ENCODE measurements at places on chromosomes 3 and 15.

GRCh38 chr3:140406655-140407054, 271.2 kb upstream of the TRIM42 start:
- no peak for DNase-seq

GRCh38 chr3:111051354-111051753, 20.3 kb upstream of the NECTIN3 start:
- no peak for DNase-seq

GRCh38 chr15:52093539-52094510, 18.8 kb downstream of the BCL2L10 start:
- no peak for DNase-seq

GRCh38 chr3:114874522-114874971, 272.5 kb downstream of the ZBTB20 start:
- DNase-seq, result no peak

- DNase-seq, result no peak
Observed at GRCh38 chr15:73924171-73924921, 1.9 kb upstream of the LOXL1 start.

DNA sequence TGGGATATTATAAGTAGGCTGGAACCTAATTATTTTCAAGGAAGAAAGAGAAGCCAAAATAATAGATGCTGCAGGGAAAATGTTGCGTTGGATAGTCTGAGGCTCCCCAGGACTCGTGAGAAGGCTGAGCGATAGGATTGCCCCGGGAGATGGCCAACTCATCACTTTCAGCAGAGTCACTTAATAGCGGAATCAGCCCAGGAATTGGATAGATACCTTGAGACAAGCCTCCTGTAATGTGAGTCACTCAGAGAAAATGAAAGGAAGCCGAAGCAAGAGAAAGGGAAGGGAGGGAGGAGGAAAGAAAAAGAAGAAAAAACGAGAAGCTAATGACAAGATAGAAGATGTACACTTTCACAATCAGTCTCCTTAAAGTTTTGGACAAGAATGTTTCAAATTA, 94.3 kb downstream of the SQOR start:
- DNase-seq, result no peak

DNA sequence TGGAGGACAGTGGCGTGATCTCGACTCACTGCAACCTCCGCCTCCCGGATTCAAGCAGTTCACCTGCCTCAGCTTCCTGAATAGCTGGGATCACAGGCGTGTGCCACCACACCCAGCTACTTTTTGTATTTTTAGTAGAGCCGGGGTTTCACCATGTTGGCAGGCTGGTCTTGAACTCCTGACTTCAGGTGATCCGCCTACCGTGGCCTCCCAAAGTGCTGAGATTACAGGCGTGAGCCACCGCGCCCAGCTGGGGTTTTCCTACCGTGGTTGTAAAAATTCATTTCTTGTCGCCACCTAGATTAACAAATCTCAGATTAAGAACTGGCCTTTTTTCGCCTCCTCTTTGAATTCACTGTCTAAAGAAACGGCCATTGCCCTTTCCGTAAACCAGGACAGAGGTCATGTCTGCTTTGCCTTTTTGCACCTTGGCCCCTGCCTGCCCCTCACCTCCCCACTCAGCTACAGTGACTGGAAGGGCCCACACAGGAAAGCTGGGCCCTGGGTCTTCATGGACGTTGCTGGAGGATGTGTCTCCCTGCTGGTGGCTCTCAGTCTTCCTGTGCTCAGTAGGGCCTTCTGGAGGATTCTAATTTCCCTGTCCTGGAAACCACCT, 17.2 kb downstream of the ZNF710 start:
- no peak for DNase-seq

- DNase-seq, result no peak
Observed at GRCh38 chr15:89632563-89633430, 22.5 kb downstream of the KIF7 start.

DNA sequence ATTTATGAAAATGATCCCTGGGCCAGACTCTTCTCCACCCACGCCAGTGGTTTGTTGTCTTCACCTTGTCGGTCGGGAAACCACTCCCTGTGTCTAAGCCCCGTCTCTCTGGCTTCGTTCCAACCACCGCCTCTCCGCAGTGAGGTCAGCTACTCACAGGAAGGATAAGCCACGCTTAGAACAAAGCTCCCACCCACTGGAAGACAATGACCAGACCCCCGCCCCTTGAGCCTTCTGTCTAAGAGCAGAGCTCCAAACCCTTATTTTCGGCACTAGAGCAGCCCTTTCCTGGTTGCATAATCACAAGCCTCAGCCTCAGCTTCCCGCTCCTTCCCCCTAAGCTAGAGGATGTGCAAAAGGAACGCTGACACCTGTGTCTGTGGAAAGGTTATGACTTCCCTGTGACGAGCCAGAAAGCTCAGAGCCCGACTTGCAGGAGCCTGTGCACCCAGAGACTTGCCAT, 114.9 kb upstream of the MEF2A start:
- DNase-seq, result peak; percentile 17

DNA sequence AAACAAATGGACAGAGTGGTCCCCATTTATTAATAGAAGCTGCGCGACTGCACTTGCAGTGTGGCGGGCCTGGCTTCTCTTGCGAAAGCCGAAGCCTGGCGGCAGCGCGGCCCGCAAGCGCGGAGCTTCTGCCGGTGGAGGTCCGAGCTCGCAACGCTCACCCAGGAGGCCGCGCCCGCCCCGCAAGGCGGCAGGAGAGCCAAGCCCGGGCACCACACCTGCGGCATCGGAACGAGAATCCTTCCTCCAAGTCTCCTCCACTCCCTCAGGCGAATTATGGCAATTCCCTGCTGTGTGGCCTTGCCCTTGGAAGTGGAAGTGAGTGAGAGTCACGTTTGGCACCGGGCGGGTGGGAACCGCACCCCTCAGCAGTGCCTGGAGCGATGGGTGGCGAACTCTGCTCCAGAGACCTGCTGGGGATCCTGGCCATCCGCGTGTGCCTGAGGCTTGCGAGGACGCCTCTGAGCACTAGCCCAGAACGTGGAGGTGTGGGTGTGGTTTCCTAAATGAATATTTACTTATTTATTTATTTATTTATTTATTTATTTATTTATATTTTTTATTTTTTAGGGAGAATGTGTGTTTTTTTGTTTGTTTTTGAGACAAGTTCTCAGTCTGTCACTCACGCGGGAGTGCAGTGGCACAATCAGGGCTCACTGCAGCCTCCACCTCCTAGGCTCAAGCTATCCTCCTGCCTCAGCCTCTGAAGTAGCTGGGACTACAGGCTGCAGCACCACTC, 133.7 kb upstream of the UBE2E1 start:
- DNase-seq, result no peak

DNA sequence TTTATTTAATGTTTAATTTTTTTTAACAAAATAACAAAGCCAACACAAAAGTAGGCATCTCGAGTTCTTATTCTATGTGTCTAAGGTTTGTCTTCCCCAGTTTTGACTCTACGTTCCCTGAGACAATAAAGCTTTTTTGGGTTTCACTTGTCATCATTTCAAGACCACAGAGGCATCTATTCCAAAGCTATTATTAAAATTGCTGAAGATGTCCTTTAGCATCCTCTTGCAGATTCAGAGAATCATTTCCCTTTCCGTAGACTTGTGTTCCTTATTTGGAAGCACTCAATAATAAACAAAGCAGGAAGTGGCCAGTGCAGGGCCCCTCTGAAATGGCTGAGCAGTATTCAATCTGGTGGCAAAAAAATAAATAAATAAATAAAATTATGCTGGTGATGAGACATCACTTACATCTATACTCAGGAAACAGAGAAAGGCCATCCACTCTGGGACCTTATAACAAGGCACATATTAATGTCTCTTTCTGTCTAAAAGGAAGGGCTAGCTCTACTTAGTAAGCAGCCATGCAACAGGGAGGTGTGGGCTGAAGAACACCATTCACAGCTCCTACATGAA, 362.3 kb downstream of the WDR72 start:
- DNase-seq, result no peak

DNA sequence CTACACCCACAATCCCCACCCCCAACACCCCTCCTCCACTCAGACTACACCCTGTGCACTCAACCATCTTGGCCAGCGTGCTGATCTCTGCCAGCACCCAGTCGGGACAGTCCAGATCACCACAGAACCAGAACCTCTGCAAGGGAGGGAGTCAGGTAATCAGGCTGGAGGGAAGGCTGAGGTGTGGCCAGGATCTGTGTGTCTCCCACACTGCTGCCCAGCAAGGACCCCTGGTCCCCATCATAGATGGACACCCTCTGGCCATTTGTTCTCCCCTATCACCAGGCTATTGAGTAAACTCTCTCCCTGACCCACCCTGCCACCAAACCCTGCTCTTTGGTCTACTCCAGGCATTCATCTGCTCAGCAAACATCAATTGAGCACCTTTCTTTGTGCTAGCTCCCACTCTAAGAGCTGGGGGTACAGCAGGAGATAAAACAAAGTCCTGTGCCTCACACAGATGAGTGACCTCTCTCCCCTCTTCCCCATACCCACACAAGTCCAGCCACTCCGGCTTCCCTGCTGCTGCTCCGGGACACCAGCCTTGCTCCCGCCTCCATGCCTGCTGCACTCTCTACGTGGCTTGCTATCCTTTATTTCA, 134.8 kb downstream of the TBC1D2B start:
- no peak for DNase-seq

DNA sequence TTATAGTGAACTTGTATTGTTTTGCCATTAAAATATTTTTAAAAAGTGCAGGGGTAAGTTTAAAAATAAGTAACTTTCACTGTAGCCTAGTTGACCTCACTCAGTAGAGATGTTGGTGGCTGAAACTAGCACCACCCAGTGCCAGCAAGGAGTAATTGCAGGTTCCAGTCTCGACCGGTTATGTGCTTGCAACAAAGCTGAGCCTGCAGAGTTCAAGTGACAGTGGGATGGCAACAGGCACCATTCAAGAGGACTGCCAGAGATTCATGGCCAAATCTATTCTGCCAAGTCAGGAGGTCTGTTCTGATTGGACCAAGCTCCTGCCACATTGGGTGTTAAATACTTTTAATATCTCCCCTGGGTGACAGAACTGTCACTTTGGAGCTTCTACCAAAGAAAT, 2.7 kb downstream of the ADAMTS7 start:
- DNase-seq, result no peak

GRCh38 chr15:90883526-90883975, 753 bp upstream of the FES start:
- DNase-seq, result no peak

DNA sequence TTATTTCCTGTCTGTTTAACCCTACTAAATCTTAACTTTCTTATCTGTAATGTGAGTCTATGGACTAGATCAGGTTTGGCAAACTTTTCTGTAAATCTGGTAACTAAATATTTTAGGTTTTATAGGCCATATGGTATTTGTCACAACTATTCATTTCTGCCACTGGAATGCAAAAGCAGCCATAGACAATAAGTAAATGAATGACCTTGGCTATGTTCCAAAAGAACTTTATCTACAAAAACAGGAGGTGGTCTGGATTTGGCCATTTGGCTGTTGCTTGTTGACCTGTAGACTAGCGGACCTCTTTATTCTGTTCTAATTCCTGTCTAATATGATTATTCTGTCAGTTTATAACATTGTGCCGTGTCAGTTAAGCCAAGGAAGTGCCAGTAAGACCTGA, 314.2 kb downstream of the LPP start:
- DNase-seq, result no peak

- no peak for DNase-seq
Observed at GRCh38 chr3:179589143-179589542, 15.3 kb downstream of the MRPL47 start.

- DNase-seq, result no peak
Observed at GRCh38 chr3:53150247-53151085, 10.5 kb upstream of the PRKCD start.

DNA sequence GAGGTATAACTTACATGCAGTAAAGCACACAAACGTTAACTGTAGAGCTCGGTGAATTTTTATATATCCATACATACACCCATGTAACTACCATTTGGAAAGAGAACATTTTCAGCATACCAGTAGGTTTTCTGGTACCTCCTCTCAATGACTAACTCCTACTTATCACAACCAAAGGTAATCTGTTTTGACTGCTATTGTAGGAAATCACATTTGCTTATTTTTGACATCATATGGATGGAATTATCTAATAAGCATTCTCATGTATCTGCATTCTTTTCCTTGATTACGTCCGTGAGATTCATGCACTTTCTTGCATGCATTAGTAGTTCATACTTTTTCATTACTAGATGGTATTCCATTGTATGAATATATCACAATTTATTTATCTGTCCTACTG, 76.8 kb downstream of the CSNK1G1 start:
- no peak for DNase-seq

GRCh38 chr3:110738531-110738930, 333.1 kb upstream of the NECTIN3 start:
- no peak for DNase-seq

DNA sequence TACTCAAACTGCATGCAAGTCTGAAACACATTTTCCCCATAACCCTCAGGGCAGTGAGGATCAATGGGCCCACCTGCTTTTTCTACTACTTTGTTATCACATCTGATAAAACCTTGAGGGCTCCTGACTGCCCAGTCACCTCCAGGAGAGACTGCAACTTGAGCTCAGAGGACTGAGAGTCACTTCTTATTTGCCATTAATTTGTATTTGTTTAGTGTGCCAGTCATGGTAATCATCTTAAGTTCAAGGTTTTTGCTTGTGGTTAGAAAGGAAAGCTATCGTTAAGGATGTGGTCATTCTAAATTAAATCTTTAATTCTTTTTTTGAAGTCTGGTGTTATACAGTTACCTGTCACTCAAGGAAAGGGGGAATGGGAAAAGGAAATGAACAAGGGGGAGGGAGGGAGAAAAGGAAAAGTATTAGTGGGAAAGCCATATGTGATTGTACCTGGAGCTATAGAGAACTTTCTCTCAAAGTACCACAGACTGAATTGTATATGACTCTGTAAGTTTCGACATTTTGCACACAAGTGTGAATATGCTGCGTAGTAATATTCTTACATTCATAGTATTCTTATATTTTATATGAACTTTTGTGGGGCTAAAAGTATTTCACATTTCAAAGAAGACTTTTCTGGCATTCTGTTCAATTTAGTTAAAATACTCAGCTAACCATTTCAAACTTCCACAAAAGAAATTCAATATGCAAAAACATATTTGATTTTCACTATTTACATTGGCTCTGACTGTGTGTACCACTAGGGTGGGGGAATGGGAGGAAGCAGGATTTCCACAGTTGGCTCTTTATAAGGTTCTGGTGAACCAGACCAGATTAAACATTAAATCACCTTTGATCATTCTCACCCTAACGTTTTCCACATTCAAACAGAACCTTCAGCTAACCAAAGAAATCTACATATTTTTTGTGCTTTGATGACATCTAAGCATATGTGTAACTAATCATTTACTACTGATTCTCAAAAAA, 166.5 kb upstream of the ATP11B start:
- no peak for DNase-seq

DNA sequence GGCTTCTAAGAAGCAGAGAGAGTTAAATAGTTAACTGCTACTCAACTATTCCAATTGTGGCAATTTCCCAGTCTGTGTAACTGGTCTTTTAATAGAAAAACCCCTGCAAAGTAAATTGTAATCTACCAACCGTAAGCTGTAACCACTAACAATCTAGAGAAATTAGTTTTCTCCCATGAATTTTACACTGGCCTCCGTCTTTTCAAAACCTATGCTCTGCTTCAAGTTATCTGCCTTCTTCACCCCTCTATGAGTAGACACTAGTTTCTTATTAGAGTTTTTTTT, 42.6 kb downstream of the LRRFIP2 start:
- no peak for DNase-seq

Data from CD8-positive, alpha-beta memory T cell (primary cell).